Fibroblast of skin of abdomen (primary cell): ENCODE measurements at places on chromosomes 4 and X.
A peak's percentile ranks its signal among the peaks of the same experiment; 100 is the strongest.

DNA sequence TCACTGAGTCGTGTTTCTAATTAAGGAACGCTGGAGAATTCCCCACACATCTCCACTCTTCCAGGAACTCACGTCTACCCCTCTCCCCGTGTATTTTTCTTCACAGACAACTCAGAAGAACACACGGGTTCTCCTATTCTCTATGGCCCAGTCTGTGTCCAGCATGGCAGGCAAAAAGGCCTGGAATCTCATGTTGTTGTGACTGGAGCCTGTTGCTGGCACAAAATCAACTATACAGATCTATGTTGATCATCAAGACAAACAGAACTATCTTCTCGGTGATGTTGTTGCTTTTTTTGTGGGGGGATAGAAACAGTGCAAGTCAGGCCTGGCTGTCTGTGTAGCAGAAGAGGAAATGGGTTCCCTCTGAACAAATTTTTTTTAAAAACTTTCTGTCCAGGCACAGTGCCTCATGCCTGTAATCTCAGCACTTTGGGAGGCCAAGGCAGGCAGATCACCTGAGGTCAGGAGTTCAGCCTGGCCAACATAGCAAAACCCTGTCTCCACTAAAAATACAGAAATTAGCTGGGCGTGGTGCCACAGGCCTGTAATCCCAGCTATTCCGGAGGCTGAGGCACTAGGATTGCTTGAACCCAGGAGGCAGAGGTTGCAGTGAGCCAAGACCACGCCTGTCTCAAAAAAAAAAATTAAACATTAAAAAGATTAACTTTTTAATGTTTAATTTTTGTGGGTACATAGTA is 50.5 kb upstream of the CBR4 start:
- no peak for DNase-seq

DNA sequence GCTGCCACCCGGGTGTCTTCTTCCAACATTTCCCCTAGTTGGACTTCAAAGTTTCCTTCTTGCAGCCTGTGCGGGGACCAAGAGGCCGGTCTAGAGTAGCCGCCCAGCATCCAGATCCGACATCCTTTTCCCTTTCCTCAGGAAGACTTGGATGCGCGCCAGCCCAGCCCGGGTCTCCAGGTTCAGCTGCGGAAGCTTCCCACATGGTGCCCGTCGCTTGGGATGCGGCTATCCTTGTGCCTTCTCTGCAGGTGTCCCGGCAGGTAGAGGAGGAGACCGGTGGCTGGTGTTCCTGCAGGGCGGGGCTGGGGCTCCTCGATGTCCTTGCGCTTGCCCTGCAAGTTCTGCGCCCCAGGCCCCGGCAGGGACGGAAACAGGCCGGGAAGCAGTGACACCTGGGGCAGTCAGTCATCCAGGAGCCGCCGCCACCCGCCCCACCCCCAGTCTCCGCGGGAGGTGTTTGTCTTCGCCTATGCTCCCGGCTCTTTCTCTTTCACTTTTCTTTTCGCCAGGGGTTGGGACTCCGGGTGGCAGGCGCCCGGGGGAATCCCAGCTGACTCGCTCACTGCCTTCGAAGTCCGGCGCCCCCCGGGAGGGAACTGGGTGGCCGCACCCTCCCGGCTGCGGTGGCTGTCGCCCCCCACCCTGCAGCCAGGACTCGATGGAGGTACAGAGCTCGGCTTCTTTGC is at the start of gene IL15:
Gene IL15 (plus strand): TSS at position 502 of the 689 bp plus-strand sequence. CDS start 82,882 bp downstream, outside the sequence.
- DNase-seq: peak; percentile 55

DNA sequence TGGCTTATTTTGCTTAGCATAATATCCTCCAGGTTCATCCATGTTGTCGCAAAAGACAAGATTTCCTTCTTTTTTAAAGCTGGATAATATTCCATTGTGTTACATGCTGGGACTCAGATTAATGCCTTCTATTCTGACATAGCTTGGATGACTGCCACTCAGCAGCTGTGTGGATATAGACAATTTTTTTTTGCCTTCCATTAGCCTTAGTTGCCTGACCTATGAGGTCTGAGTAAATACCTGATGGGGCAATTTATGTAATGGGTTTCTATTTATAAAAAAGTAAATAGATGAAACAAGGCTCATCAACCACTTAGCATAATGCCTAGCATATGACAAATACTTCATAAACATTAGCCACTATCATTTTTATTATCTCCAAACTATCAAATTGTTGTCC is 515.4 kb downstream of the ZNF674 start:
- no peak for DNase-seq

GRCh38 chrX:13008189-13008533 is 33.3 kb downstream of the TMSB4X start:
- DNase-seq: no peak

GRCh38 chr4:75950213-75950815 is 9.5 kb upstream of the NAAA start:
- DNase-seq: no peak

DNA sequence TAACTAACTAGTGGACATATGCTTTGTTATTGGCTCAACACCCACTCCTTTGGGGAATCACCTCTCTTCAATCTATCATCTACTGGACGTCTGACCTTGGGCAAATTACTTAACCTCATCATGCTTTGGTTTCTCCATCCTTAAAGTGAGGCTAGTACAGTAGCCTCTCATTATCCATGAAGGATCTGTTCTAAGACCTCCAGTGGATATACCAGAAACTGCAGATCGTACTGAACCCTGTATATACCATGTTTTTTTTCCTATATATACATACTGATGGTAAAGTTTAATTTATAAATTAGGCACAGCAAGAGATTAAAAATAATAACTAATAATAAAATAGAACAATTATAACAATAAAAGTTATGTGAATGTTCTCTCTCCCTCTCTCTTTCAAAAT is 56.2 kb downstream of the HMGB3 start:
- DNase-seq: no peak

GRCh38 chrX:33589316-33589715 is 378.0 kb upstream of the DMD start:
- DNase-seq: no peak

DNA sequence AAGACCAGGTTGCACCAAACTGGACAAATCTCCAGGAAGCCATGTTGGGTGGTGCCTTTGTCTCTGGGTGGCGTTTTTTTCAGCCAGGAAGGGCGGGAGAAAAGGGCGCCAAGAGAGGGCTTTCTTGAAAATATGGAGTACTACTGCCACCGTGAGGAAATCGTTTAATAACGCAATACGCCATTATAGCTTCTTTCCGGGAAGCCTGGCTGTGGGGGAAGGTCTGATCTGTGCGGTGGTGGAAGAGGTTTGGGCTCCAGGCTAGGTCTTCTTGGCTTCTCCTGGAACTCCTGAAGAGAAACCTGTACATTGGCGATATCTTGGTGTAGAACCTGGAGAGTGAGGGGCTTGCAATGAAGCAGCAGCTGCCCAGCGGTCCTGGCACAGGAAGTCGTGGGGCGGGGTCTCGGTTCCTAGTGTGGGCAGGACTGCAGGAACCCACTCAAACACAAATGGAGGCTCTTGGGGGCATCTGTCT is 202.7 kb downstream of the OR13H1 start:
- no peak for DNase-seq

DNA sequence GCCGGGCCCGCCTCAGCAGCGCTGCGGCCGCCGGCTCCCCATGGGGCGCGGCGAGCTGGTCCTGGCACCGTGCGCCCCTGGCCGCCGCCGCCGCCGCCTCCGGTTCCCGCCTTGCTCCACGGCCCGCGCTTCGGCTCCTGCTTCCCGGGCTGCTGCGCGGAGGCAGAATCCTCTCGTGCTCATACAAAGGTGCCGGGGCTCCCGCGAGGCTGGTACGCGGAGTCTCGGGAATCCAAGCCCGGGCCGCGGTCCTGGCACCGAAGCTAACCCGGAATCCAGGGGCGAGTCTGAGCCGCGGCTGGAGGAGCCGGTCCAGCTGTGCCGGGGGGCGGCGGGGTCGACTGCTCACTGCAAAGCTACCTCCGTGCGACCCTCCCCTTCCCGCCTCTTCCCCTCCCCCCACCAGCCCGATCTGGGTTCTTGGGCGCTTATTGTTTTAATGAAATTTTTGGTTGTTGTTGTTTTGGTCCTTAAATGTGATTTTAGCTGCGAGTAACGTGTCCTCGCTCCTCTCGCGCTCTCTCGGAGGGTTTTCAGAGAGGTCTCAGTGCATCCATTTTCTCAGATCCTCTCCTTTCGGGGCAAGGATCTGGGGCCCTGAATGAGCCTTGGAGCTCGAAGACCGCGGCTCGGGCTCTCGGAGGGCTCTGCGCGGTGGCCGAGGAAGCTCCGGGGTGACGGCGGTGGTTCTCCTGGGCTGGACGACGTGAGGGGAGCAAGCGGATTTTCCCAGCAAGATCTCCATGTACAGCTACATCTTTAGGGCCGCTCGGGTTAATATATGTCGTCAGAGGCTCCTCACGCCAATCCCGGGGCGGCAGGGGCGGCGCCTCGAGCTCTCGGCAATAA is at the start of gene HAND2:
Gene HAND2 (minus strand): TSS at position 753 of the 849 bp plus-strand sequence. CDS start 940 bp downstream, outside the sequence.
- DNase-seq: peak; percentile 87

DNA sequence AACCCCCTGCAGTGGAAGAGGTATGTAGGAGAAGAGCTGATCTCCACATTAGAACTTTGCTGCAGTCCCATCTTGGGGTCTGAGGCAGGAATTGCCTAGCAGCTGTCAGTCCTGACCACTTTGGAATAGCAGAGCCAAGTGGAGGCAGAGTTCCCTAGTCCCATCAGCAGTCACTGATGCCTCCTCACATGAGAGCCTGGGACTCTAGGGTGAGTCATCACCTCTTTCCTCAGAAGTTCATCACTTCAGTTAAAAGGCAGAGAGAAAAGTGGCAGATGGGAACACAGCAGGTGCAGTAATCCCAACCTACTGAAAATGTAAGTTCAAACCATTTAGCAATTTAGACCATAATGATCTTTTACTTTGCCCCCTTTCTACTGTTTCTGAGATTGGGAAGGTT is 73.9 kb upstream of the MED14 start:
- DNase-seq: peak; percentile 4

GRCh38 chrX:108722561-108722960 is 13.8 kb downstream of the IRS4 start:
- DNase-seq: no peak

DNA sequence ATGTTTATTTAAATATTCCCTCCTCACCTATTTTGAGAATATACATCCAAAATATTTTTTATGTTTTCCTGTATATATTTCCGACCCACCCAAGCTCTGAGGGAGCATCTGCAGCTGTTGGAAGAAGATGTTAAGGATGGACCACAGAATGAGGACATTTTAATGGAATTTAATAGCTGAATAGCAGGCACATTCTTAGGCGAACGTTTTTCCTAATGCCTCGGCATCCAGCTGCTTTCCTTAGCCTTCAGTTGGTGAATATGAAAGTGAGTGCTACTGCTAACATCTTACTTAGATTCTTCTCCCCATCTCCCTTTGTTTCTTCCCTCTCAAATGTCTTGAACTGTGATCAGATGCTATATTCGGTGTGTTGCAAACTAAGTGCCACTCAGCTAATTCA is 158.0 kb upstream of the CTSO start:
- DNase-seq: no peak

GRCh38 chr4:20253735-20254409 is 2.2 kb downstream of the SLIT2 start:
- no peak for DNase-seq

- no peak for DNase-seq
These were observed 2.0 kb upstream of the FGF2 start for GRCh38 chr4:122824616-122825015.

DNA sequence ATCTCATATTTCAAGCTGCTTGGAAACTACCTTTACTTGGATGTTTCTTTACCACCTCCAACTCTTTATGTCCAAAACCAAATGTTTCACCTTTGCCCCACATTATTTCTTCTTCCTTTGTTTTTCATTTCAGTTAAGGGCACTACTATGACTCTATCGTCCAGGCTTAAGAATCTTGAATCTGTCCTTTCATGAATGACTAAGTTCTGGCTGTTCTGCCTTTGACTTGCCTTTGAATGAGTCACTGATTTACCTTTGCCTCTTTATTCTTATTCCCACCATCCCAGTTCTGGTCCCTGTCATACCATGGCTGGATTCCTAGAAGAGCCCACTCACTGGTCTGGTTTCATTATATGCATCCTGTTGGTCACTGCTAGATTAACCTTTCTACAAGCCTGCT is 30.6 kb upstream of the PLAC1 start:
- DNase-seq: peak; percentile 44

DNA sequence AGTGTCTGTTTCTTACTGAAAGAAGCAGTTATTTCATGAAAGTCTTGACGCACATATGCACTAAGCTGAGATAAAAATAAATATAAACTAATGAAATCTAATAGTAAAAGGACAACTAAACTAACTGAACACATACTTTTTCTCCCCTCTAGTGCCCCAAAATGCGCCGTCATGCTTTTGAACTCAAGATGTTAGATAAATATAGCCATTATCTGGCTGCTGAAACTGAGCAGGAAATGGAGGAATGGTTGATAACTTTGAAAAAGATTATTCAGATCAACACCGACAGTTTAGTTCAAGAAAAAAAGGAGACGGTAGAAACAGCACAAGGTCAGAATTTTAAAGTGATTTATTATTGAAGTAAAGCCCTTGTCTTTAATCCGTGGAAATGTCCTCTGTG is 70.2 kb downstream of the DOCK11 start:
- no peak for DNase-seq

GRCh38 chr4:69760455-69760854 is at the start of gene SULT1B1:
TSS of gene SULT1B1 (minus strand) at chr4:69760620. CDS start at chr4:69755217, 5,403 bp downstream.
- peak; percentile 70 for DNase-seq

- DNase-seq: peak; percentile 68
These were observed 303.8 kb upstream of the TENM3 start for GRCh38 chr4:181939199-181939945.

GRCh38 chr4:137661693-137662092 is 129.4 kb upstream of the PCDH18 start:
- DNase-seq: no peak

- DNase-seq: no peak
These were observed 51.3 kb upstream of the MAOA start for GRCh38 chrX:43604753-43605152.

- DNase-seq: peak; percentile 29
These were observed 968 bp upstream of the NELFA start for GRCh38 chr4:2009651-2010233.

- DNase-seq: no peak
These were observed 15.1 kb upstream of the ABLIM2 start for GRCh38 chr4:8173492-8174242.

DNA sequence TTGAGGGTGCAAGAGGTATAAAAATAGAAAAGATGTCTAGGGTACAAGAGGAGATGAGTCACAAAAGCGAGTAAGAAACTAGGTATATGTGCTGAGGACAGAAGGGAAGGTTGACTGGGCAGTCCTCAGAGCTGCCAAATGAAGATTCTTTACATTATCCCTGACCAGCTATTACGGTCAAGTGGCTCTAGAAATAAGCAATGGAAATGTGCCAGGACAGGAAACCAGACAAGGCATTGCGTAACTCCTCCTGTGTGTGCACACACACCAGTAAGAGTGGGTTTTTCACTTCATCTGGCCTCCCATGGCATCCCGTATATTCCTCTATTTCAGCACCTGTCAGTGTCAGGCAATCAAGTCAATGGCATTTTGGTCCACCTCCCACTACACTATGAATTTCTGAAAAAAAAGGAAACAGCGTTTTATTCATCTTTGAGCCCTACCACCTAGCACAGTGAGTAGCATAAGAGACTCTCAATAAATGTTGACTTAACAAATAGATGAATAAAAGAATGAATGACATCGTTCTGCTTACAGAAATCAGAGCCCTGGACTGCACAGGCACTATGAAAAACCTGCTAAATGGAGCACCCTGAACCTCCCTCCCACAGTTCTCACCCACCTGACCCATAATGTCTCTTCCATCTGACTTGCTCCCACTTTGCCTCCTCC is 62.6 kb upstream of the KLF3 start:
- DNase-seq: peak; percentile 55
